NCI-H2171 treated with DMSO at 0.1 percent for 48 hours (cell line): ENCODE measurements at places on chromosomes 5 and 9.

GRCh38 chr5:176890455-176891330 is 8.5 kb downstream of the HK3 start:
- no peak for DNase-seq

- DNase-seq = no peak
These were observed 530.0 kb downstream of the CCDC171 start for GRCh38 chr9:16082796-16083195.

- DNase-seq = no peak
These were observed 1532.8 kb upstream of the ACO1 start for GRCh38 chr9:30851600-30851999.

GRCh38 chr5:115284021-115284420 is 12.4 kb downstream of the CCDC112 start:
- DNase-seq = no peak

- peak; percentile 57 for DNase-seq
These were observed 1.5 kb downstream of the LSM11 start for GRCh38 chr5:157745041-157745456.

GRCh38 chr9:114681594-114682332 is at the start of gene TEX48:
TEX48 (minus strand) TSS chr9:114682192; CDS start chr9:114671723, 10,469 bp downstream.
- DNase-seq = peak; percentile 62

DNA sequence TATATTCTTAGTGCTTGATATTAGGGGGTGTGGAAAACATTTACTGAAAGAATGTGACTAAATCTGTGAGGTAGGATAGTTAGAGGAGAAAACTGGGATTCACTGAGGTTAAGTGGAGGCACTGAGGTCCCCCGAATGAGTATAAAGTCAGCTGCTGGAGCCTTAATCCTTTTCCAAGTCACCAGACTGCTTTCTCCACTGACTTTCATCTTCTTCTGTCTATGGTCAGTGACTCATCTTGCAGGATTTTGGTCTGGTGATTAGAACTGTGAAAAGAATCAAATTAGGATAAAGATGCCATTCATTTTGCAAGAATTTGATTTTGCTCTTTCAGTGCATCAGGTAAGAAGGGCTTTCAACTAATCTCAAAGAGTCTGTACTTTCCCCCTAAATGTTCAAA is 89.3 kb upstream of the ALDH1A1 start:
- no peak for DNase-seq

- no peak for DNase-seq
These were observed 16.2 kb downstream of the KCNMB1 start for GRCh38 chr5:170372971-170373370.

- peak; percentile 44 for DNase-seq
These were observed 64.9 kb downstream of the DOCK2 start for GRCh38 chr5:169701910-169702451.

DNA sequence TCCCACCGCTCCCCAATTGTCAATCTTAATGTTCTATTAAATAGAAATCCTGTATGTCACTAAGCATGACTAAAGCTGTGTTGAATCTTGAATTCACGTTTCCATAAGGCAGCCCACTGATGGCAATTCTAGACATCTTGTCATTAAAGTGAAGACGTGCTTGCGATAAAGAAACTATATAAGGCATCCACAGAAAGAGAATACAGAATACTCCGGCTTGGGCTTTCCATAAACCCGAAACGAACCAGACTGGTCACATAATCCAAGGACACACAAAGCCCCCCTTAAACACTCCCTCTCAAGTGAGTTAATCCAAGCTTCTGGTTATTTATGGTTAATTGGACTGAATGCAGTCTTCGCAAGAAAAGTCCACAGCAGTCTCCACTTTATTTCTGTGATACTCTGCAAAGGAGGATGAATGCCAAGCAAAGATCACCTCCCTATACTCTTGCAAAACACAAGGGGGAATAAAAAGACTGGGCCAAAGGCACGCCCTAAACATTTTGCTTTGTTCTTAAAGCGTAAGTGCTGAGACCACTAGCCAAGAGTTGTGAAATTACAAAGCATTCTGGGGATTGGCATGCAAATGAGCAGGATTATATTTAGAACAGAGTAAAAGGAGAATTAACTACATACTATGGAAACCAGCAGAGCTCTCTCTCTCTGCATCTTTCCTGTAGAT is 54.7 kb downstream of the DPYSL3 start:
- no peak for DNase-seq

GRCh38 chr9:26463837-26464236 is 428.8 kb downstream of the CAAP1 start:
- no peak for DNase-seq
